ENCODE measurements at places on chromosomes 2 and 18.

DNA sequence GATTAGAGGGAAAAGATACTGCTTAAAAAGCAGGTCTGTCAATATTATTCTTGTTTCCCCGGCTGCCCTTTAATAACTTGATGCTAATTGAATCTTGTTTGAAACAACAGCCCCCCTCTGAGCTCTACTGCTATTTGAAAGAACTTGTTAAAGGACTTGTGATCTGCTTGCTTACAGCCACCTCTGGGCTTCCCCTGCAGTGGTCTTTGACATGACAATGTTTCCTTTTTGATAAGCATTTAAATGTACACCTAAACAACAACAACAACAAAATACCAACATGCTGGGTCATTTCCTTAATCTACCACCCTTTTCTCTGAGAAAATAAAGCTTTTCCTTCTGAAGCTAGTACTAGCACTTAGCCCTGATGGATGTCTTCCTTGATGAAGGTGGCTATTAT, 3.9 kb downstream of the HOXD1 start:
- no peaks in the 10 kb centered on the region for H3K36me3 ChIP-seq
- peaks cover 27% of the 10 kb centered on the region for H3K4me1 ChIP-seq
- DNase-seq = no peak
- peaks cover 65% of the 10 kb centered on the region for H3K27me3 ChIP-seq
- H3K4me3 ChIP-seq = no peak overlapping the region
- no peak overlapping the region for H3K27ac ChIP-seq

GRCh38 chr2:168633895-168634294, 168.5 kb upstream of the NOSTRIN start:
- H3K27ac ChIP-seq = peak overlapping the region; percentile 61
- no peak for DNase-seq
- peaks cover 28% of the 10 kb centered on the region for H3K4me1 ChIP-seq
- no peaks in the 10 kb centered on the region for H3K27me3 ChIP-seq
- H3K36me3 ChIP-seq = no peaks in the 10 kb centered on the region

DNA sequence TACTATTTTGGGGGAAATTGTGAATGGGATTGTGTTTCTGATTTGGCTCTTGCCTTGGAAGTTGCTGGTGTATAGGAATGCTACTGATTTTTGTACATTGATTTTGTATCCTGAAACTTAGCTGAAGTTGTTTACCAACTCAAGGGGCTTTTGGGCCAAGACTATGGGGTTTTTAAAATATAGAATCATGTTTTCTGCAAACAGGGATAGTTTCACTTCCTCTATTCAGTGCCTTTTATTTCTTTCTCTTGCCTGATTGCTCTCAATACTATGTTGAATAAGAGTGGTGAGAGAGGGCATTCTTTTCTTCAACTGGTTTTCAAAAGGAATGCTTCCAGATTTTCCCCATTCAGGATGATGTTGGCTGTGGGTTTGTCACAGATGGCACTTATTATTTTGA, 1383.8 kb upstream of the ACVR2A start:
- H3K27me3 ChIP-seq = no peaks in the 10 kb centered on the region
- DNase-seq = no peak
- no peaks in the 10 kb centered on the region for H3K36me3 ChIP-seq
- H3K27ac ChIP-seq = no peak overlapping the region
- no peak overlapping the region for H3K4me3 ChIP-seq

DNA sequence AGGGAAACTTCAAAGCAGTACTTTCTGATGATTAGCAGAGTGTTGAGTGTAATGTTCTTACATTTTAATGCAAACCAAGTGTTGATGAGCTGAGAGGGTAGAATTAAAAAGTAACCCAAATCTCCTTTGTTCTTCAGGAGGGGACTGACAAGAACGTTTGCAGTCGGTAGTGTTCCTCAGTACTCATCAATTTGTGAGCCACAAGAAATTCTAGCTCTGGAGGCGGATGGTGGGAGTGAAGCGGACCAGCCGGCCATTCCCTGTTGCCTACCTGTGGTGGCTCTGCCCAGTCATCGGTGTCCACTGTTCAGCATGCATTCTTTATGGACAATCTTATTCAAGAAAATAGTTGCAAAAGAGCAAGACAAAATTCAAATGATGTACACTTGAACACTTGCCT, 438.6 kb upstream of the POU3F3 start:
- no peaks in the 10 kb centered on the region for H3K36me3 ChIP-seq
- H3K4me3 ChIP-seq = no peak overlapping the region
- no peak for DNase-seq
- H3K27ac ChIP-seq = no peak overlapping the region

DNA sequence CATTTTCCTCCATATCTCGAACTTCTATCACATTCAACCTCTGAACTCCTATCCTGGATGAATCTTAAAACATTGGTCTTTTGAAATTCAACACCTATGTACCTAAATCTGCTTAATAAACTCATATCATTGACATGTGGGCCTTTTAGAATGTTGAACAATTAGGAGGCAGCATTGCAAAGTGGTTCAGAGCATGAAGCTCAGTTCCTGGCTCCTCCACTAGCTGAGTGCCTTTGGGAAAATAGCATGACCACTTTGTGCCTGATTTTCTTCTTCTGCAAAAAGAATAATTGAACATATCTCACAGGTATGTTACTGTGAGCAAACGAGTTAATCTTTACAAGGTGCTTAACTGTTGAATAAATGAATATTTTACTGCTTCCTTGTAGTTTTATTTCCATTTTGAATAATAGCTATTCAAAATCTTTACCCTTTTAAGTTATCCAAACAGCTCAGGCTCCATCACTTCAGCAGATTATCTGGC, 14.3 kb upstream of the ITPRID2 start:
- H3K27ac ChIP-seq = no peak overlapping the region
- no peaks in the 10 kb centered on the region for H3K36me3 ChIP-seq
- no peak overlapping the region for H3K4me3 ChIP-seq
- no peaks in the 10 kb centered on the region for H3K27me3 ChIP-seq
- DNase-seq = no peak

- no peaks in the 10 kb centered on the region for H3K36me3 ChIP-seq
- H3K27me3 ChIP-seq = no peaks in the 10 kb centered on the region
- peak; percentile 15 for DNase-seq
- H3K4me3 ChIP-seq = no peak overlapping the region
- peaks cover 75% of the 10 kb centered on the region for H3K4me1 ChIP-seq
Observed at GRCh38 chr18:48801728-48802542, 148.8 kb downstream of the SMAD7 start.

- no peaks in the 10 kb centered on the region for H3K27me3 ChIP-seq
- no peak overlapping the region for H3K27ac ChIP-seq
- no peaks in the 10 kb centered on the region for H3K36me3 ChIP-seq
- H3K4me1 ChIP-seq = no peaks in the 10 kb centered on the region
- no peak for DNase-seq
- no peak overlapping the region for H3K4me3 ChIP-seq
Observed at GRCh38 chr2:164504253-164504652, 117.0 kb downstream of the GRB14 start.

DNA sequence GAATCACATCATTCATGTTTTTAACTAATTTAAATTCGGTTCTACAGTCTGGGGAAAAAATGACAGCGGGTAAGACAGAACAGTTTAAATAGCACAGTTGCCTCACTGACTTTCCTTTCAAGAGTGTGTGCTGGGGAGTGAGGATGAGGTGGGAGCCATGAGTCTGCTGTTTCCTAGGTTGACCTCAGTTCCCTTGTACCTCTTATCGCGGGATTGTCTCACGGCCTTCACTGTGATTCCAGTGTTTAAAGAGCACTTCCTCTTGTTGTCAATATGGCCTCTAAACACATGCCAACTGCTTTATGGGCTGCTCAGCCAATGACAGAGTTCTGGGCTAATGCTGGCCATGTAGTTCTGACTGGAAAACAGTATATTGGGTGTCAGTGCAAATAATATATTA, 41.6 kb upstream of the ALMS1 start:
- H3K4me3 ChIP-seq = no peak overlapping the region
- no peaks in the 10 kb centered on the region for H3K27me3 ChIP-seq

- no peak for DNase-seq
Observed at GRCh38 chr18:28588884-28589549, 412.1 kb upstream of the CDH2 start.

GRCh38 chr18:53909668-53910067, 314.8 kb downstream of the MBD2 start:
- H3K27ac ChIP-seq = no peak overlapping the region
- H3K4me3 ChIP-seq = no peak overlapping the region
- H3K27me3 ChIP-seq = no peaks in the 10 kb centered on the region
- no peaks in the 10 kb centered on the region for H3K36me3 ChIP-seq
- DNase-seq = no peak

DNA sequence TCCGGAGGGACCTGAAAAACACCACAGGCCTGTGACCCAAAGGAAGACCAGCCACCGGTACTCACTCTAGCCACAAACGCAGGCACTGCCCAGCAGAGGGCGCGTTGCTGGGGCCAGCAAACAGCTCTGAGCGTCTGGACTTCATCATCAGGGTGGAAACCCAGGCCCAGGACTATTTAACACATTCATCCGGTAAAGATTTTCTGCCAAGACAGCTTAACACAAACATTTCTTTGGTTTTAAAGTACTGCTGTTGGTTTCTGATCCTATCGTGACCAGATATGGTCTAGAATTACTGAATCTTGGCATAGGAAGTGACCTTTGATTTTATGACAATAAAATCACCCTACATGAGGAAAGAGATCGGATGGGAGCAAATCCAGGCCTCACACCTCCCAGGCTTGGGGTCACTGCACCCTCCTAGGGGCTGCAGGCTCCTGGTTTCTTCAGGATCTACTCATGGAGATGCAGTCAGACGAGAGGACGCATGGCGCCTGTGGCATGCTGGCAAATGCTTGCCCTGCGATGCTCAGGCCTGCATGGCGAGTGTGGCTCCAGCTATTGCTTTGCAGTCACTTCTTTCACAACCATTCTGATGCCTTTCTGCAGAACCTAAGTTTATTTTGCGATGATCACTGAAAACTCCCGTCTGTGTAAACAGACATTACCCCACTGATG, 130.4 kb downstream of the COL4A4 start:
- H3K27ac ChIP-seq = no peak overlapping the region
- no peaks in the 10 kb centered on the region for H3K27me3 ChIP-seq
- H3K4me3 ChIP-seq = no peak overlapping the region
- no peaks in the 10 kb centered on the region for H3K36me3 ChIP-seq
- H3K4me1 ChIP-seq = no peaks in the 10 kb centered on the region
- DNase-seq = no peak

- no peak overlapping the region for H3K4me3 ChIP-seq
- H3K4me1 ChIP-seq = no peaks in the 10 kb centered on the region
- H3K36me3 ChIP-seq = no peaks in the 10 kb centered on the region
- H3K27ac ChIP-seq = no peak overlapping the region
- peaks cover 2% of the 10 kb centered on the region for H3K27me3 ChIP-seq
Observed at GRCh38 chr18:78730546-78730945, 249.1 kb upstream of the SALL3 start.

- H3K36me3 ChIP-seq = no peaks in the 10 kb centered on the region
- no peak overlapping the region for H3K27ac ChIP-seq
- H3K27me3 ChIP-seq = no peaks in the 10 kb centered on the region
- no peaks in the 10 kb centered on the region for H3K4me1 ChIP-seq
Observed at GRCh38 chr2:49416252-49416651, 261.9 kb upstream of the FSHR start.

DNA sequence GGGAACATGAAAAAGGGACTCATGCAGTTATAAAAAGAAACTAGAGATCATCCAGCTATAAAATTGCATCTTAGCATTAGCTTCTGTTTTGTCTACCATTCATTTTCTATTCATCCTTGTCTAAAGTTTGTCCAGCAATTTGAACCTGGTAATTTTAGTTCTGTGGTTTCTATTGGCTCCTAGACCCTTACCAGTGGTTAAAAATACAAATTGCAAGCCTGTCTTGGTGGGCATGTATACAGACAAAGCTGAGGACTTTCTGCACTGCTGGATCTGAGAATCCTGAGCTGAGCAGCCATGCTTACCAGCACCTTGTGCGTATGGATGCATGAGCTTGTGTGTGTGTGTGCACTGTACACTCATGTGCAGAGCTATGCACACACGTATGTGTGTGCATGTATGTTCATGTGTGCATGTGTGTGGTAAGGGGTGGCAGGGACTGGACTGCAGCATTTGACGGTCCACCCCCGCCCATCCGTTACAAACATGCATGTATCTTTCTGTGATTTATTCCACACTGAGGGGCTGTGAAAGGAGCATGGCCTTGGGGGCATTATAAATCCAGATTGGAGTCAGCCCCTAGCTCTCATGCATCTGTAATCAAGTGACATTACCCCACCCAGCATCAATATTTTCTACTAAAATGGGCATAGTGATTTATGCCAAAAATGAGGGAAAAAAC, 144.7 kb downstream of the FAM210A start:
- no peak overlapping the region for H3K4me3 ChIP-seq
- no peak for DNase-seq
- no peaks in the 10 kb centered on the region for H3K4me1 ChIP-seq
- H3K36me3 ChIP-seq = no peaks in the 10 kb centered on the region

DNA sequence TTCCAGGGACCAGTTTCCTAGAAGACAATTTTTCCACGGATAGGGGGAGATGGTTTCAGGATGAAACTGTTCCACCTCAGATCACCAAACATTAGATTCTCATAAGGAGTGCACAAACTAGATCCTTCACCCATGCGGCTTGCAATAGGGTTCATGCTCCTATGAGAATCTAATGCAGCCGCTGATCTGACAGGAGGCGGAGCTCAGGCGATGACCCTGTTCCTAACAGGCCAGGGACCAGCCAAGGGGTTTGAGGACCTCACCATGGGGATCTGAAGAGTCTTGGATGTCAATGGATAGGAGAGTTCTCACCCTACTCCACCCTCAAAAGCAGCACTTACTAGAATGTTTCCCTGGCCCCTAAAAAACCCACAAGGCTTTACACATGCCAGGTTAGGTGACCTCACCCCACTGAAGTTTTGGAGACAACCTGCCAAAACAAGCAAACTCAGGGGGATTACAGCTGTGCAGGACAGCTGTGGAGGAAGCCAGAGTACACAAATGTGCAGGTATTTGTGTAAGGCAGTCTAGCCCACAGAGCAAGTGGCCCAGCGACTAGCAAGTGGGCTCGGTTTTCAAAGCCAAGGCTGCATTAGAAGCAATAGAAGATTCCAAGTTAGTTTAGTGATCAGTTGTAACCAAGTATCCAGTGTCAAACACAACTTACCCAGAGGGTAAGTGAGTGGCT, 3.9 kb downstream of the EVA1A start:
- no peaks in the 10 kb centered on the region for H3K36me3 ChIP-seq
- H3K4me3 ChIP-seq = no peak overlapping the region
- H3K4me1 ChIP-seq = peaks cover 17% of the 10 kb centered on the region
- no peak overlapping the region for H3K27ac ChIP-seq
- no peaks in the 10 kb centered on the region for H3K27me3 ChIP-seq
- DNase-seq = no peak

- H3K4me3 ChIP-seq = no peak overlapping the region
- H3K27ac ChIP-seq = peak overlapping the region; percentile 20
- no peaks in the 10 kb centered on the region for H3K27me3 ChIP-seq
Observed at GRCh38 chr2:189091253-189091652, 88.3 kb downstream of the COL5A2 start.

DNA sequence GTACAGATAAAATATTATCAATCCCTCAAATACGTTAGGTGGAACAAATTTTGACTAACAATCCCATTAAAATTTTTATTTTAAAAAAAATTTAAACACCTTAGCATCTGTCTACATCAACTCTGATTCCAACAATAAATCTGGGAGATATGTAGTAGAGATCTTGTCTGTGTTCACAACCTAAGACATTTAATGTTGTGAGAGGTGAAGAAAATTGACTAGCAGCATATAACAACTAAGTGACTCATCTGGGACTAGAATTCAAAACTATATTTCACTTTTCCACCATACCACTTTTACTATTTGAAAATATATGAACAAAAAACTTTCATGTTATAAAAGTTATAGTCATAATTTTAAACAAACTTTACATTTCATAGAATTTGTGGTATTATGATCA, 97.9 kb downstream of the ATAD2B start:
- no peaks in the 10 kb centered on the region for H3K27me3 ChIP-seq
- DNase-seq = no peak
- H3K27ac ChIP-seq = no peak overlapping the region
- peaks cover 11% of the 10 kb centered on the region for H3K36me3 ChIP-seq
- no peak overlapping the region for H3K4me3 ChIP-seq
- H3K4me1 ChIP-seq = no peaks in the 10 kb centered on the region
